ENCODE measurements at places on chromosomes 7 and 10.

GRCh38 chr7:130154501-130155317 lies 50.5 kb downstream of the TMEM209 start:
- no peak for DNase-seq

DNA sequence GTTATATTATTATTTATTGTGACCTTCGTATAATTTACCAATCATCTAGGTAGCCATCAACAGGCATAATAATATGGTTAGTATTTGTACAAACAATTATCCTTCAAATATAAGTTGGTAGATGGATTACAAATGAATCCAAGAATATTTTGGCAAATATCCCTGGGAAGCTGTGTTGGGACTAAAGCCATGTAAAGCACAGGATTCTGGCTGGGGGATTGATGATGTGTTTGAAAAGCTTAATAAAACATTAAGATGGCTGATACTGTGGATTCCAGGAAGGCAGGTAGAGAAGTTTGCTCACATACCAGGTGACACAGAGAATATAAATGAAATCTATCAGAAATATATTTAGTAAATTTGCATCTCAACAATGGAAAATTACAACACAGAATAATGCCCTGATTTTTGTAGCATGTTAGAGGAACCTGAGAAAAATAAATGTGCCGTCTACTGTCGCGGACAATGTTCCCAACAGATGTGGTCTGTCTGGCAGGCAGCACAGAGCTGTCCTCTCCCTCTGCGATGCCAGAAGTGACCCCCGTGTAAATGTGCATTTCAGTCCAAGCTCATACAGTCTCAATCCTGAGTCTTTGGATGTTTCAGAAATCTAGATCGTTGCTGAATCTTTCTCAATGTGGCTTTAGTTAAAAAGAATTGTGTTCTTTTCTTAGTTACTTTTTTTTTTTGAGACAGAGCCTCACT lies 125.0 kb downstream of the TEX36 start:
- no peak for DNase-seq

DNA sequence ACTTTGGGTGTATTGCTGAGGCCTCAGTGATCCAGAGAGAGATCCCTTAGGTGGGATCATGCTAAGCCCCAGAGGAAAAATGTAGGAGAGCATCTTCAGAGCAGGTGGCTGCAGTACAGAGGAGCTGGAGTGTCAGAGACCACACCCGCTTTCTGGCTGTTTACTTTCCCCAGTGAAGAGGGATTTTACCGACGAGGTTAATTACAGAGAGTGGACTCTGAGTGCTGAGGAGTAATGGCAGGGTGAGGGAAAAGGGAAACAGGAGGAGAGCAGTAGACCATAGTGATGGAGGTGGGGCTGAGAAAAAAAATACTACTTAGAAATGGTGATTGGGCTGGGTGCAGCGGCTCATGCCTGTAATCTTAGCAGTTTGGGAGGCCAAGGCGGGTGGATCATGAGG lies 43.3 kb upstream of the HBP1 start:
- DNase-seq: no peak

GRCh38 chr10:121886997-121887622 lies 40.7 kb downstream of the ATE1 start:
- DNase-seq: peak; percentile 56

DNA sequence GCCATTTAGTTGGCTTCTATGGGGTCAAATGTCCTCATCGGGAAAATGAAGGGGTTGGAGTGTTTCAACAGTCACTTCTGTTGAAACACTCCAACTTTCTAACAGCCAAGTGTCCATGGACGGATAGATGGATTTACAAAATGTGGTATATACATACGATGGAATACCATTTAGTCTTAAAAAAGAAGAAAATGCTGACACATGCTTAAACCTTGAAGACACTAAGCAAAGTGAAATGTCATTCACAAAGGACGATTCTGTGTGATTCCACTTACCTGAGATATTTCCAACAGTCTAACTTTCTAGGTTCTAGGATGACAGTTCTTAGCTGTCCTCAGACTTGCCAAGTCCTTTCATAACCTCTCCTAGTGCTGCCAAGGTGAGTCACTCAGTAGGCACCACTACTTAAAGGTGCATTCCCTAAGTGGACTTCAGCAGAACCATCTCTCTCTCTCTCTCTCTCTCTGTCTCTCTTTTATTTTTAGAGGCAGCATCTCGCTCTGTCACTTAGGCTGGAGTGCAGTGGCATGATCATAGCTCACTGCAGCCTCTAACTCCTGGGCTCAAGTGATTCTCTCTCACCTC lies 69.0 kb downstream of the DENND2A start:
- DNase-seq: peak; percentile 25

GRCh38 chr7:690478-691360 lies 35.8 kb upstream of the DNAAF5 start:
- DNase-seq: no peak

- peak; percentile 52 for DNase-seq
Observed at GRCh38 chr10:132395704-132396493, 1.1 kb upstream of the PWWP2B start.

- DNase-seq: no peak
Observed at GRCh38 chr7:22670422-22670815, 56.6 kb upstream of the IL6 start.

- no peak for DNase-seq
Observed at GRCh38 chr10:44379907-44380306, 5.0 kb downstream of the CXCL12 start.

GRCh38 chr7:5255832-5256231 lies 26.9 kb upstream of the SLC29A4 start:
- no peak for DNase-seq

- no peak for DNase-seq
Observed at GRCh38 chr7:94748376-94748775, 92.4 kb upstream of the SGCE start.

DNA sequence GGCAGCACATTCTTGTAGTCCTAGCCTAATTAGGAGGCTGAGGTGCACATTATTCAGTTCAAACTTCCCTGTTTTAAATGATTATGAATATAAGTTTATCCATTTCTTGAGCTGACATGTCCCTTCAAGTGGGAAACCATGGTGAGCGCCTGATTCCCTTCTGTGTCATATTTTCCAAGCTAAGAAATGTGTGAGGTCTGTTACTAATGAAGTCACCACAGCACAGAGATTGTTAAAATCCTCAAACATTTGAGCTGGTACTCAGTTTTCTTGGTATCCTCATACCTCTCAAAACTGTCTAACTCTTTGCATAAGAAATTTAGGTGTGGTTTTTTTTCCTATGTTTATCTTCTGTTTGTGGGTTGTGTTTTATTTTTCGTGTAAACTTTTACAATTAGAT lies 926.8 kb downstream of the GATA3 start:
- no peak for DNase-seq

GRCh38 chr10:30992681-30993080 lies 39.0 kb downstream of the ZNF438 start:
- DNase-seq: no peak

GRCh38 chr10:44993922-44994751 lies 6.6 kb upstream of the ZNF22 start:
- peak; percentile 71 for DNase-seq

DNA sequence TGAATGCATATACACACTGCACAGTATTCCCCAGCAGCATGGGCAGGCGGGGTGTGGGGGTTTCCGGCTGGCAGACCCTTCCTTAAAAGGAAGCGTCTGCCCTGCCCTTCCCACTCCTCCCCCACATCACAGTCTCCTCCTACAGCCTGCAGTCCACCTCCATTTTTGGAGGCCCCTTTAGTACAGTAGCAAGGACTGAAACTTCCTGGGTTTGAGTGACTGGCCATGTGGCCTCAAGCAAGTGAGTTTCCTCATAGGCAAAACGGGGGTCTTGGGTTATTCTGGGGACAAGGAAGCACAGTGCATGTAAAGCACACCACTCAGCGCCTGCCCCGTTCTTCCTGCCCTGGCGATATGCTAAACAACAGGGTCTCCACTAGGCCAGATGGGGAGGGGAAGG lies 62.1 kb upstream of the COL13A1 start:
- DNase-seq: no peak

GRCh38 chr10:12397147-12397896 lies 48.0 kb downstream of the CAMK1D start:
- DNase-seq: no peak

- DNase-seq: no peak
Observed at GRCh38 chr10:75000748-75001321, 110.6 kb upstream of the SAMD8 start.

DNA sequence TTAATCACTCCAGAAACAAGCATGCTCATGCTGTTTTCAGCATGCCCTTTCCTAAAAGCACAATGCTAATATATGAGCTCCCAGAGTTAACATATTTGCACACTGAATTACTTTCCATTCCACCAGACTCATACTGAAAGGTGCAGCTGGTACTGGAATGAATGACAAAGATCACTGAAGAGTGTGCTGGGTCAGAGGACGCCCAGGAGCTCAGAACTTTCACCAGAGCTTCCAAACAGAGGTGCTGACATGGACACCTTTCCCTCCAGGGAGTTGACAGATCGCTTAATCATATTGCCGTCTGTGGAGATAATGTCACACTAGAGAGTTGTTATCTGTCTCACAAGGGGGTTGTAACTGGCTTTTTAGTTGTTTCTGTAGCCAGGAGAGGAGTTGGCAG lies 292.9 kb downstream of the LHFPL3 start:
- DNase-seq: no peak

DNA sequence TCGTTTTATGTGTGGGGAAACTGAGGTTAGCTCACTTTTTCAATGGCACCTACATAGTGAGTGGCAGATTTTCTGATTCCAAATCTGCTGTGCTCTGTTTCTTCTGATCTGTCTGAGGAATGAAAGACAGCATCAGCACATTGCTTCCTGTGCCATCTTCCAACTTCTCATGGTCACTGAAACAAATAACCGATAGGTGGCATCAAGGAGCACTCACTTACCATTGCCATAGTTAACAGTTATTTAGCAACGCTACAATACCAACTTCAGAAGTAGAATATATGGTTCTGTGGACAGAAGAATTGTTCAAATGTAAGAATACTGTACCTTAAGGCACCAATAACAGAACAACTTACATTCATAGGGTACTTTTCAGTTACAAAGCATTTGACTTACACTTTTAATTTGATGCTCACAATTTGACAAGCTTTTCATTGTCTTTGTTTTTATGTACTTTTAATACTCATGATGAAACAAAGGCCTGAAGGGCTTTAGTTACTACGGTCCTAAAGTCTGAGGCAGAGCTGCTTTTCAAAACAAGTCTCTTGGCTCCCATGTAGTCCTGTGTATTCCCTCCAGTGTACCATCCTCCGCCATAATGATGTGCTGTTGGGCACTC lies 228.9 kb upstream of the TCF7L2 start:
- peak; percentile 39 for DNase-seq

DNA sequence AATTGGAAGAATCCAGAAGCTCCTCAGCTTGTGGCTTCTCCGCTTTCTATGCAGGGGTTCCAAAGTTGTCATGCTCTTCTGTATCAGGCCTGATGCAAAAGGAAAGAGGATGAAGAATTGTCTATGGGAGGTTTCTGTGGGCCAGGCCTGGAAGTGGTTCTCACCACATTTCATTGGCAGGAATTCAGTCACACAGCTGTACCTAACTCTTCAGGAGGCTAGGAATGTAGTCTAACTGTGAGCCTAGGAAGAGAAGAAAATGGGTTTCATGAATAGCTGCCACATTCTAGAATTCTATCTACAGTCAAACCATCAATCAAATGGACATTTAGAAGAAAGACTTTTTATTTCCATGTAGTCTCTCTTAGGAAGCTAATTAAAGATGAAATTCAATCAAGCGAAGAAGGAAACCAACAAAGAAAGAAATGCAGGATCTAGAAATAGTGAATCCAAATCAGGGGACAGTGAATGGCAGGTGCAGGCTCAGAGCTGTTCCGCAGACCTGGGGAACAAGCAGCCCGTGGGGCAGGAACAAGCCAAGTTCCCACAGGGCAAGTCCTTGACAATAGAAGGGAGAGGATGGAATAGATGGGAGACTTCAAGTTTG lies 25.4 kb upstream of the USP6NL start:
- DNase-seq: no peak

DNA sequence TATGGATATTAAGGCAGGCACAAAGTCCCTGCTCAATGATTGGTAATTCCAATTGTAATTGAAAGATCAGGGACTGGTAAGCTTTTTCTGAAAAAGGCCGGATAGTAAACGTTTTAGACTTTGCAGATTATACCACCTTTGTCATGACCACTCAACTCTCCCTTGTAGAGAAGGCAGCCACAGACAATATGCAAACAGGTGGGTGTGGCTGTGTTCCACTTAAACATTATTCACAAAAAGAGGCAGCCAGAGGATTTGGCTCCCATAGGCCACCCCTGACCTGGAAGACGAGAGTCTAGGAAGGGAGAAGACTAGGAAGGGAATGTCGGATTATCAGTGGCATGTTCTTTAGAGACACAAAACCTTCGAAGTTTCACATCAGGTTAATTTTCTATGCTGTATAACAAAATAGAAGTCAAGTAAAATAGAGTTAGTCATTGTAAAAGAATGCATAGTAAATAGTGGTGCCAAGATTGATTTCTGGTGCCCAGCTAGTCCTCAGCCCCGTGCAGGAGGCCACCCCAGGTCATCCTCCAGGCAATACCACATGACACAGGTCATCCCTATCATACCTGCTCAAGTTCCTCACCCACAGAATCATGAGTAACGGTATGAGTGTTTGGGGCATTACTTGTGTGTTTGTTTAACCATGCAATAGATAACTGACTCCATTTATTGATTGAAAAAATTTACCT lies 193.8 kb downstream of the PLPP4 start:
- no peak for DNase-seq

DNA sequence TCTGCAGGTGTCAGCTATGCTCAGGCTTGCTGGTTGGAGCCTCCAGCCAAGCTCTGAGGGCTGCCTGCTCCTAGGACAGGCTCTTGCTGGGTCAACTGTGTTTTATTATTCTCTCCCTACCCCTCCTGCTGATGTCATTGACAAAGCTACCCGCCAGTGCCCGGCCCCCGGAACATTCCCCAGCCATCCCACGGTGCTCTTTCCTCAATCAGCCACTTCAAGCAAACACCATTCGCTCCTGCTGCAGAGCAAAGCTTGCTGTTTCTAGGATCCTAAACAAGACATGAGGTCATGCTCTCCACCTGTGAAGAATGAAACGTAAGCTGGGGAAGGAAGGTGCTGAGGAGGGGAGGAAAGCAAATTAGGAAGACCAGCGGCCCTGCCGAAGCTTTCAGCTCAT lies 2.1 kb upstream of the C10orf71 start:
- no peak for DNase-seq

DNA sequence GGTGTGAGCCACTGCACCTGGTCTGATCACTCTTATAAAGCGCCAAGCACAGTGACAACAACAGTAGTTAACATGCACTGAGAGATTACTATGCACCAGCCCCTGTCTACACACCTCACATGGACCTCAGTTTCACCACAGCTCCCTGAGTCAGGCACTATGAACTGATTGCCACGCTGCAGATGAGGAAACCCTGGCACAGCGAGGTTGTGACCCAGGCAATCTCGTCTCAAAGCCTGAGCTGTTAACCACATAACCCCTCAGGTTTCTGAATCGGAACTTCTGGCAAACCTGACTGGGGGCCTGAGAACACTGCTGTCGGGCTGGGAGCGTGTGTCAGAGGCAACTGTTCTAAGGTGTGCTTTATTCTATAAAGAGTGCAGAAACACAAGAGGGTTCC lies 150.8 kb downstream of the RNF216 start:
- peak; percentile 32 for DNase-seq

- DNase-seq: no peak
Observed at GRCh38 chr10:10901906-10902305, 115.8 kb upstream of the CELF2 start.

- no peak for DNase-seq
Observed at GRCh38 chr10:98097616-98098015, 36.8 kb upstream of the R3HCC1L start.

Data from fibroblast of gingiva (primary cell).